ENCODE measurements at places on chromosomes 12 and 14.

GRCh38 chr12:114238808-114239207 lies 167.1 kb downstream of the TBX5 start:
- H3K4me1 ChIP-seq, result no peaks in the 10 kb centered on the region
- H3K4me3 ChIP-seq, result no peak overlapping the region
- no peaks in the 10 kb centered on the region for H3K36me3 ChIP-seq
- no peak for DNase-seq

GRCh38 chr12:49200919-49201594 lies 12.2 kb upstream of the TUBA1A start:
- H3K4me1 ChIP-seq, result peaks cover 13% of the 10 kb centered on the region
- peak overlapping the region; percentile 57 for H3K4me3 ChIP-seq
- no peak for DNase-seq

DNA sequence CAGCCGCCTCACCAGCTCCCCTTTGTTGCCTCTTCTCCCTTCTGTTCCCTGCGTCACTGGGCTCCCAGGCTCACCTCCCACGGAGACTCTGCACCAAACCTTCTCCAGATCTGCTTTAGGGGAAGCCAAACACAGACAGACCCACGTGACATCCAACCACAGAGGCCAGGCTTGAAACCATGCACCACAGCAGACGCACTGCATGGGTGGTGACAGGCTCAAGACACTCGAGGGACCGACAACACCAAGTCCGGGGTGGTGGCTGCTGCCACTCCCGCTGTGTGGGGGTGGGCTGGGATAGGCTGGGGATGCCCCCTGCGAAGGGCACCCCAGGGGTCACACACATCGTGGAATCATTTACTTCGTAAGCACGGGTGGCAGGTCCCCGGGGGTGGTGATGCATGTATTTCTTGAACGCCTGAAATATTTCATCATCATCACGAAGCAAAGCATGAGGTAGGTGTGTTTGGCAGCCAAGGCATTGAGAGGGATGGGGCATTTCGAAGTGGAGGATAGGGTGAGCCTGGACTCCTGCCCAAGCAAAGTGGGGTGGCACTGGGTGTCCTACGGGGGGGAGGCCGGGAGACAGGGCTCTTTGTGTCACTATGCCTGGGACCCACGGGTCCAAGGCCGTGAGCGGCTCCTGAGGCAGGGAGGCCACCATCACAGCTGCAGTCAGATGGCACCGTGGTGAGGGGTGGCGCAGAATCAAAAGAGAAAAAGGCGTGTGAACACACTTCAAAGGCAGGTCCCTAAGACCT lies 66.8 kb upstream of the RFLNA start:
- H3K4me1 ChIP-seq, result peaks cover 13% of the 10 kb centered on the region
- H3K36me3 ChIP-seq, result no peaks in the 10 kb centered on the region
- DNase-seq, result peak; percentile 19
- peaks cover 35% of the 10 kb centered on the region for H3K27me3 ChIP-seq
- no peak overlapping the region for H3K4me3 ChIP-seq

- DNase-seq, result no peak
- H3K36me3 ChIP-seq, result no peaks in the 10 kb centered on the region
- peaks cover 7% of the 10 kb centered on the region for H3K4me1 ChIP-seq
- no peak overlapping the region for H3K27ac ChIP-seq
- H3K27me3 ChIP-seq, result no peaks in the 10 kb centered on the region
- no peak overlapping the region for H3K4me3 ChIP-seq
Measured at GRCh38 chr12:108315486-108316105, 23.5 kb downstream of the CMKLR1 start.

- H3K4me3 ChIP-seq, result no peak overlapping the region
- no peak overlapping the region for H3K27ac ChIP-seq
- no peaks in the 10 kb centered on the region for H3K27me3 ChIP-seq
- H3K4me1 ChIP-seq, result peaks cover 42% of the 10 kb centered on the region
Measured at GRCh38 chr14:96803958-96804357, 6.8 kb downstream of the VRK1 start.

Data from activated naive CD8-positive, alpha-beta T cell treated with anti-CD3 and anti-CD28 coated beads for 36 hours (primary cell).